ENCODE measurements at places on chromosomes 4 and X. TPM values are rescaled to one million over a fixed set of nuclear protein-coding genes. Genes with fewer than 3 reads are reported as not detected.
A peak's percentile ranks its signal among the peaks of the same experiment; 100 is the strongest.

GRCh38 chr4:137711502-137711901 is 179.2 kb upstream of the PCDH18 start:
- no peak for DNase-seq

DNA sequence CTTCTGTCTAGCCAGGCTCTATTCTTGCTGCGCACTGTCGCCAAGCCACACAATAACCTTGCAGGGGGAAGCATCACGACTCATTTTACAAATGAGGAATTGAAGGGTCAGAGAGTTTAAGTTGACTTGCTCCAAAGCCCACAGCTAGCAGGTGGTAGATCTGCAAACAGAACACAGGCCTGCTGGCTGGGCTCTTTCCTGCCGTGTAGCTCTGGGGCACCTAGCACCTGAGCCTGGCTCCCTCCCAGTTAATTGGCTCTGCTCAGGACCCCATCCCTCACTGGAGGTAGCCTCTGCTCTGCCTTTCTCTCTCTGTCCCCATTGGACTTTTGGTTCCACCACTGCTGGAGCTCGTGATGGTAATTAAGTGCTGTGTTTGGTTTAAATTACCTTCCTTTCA is 98.5 kb downstream of the NSUN7 start:
- DNase-seq: peak; percentile 49

DNA sequence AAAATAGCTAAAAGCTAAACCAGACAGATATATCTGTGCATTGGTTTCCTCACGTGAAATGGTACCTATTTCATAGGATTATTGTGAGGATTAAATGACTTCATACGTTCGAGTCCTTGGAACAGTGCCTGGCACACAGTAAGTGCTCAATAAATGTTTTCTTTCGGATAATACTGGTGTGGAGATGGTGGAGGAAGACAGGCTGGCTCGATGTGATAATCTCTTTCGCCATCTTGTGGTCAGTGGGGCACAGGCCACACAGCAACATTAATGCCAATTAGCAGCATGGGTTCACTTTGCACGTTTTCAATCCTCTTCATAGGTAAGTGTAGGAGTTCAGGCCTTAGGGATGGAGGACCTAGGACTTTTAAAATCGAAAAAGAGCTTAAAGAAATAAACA is 9.3 kb downstream of the PAGE4 start:
- DNase-seq: no peak

- no peak for DNase-seq
Observed at GRCh38 chrX:8279323-8279722, 108.3 kb upstream of the VCX2 start.

- no peak for DNase-seq
Observed at GRCh38 chr4:78938474-78938867, 767 bp downstream of the PAQR3 start.

DNA sequence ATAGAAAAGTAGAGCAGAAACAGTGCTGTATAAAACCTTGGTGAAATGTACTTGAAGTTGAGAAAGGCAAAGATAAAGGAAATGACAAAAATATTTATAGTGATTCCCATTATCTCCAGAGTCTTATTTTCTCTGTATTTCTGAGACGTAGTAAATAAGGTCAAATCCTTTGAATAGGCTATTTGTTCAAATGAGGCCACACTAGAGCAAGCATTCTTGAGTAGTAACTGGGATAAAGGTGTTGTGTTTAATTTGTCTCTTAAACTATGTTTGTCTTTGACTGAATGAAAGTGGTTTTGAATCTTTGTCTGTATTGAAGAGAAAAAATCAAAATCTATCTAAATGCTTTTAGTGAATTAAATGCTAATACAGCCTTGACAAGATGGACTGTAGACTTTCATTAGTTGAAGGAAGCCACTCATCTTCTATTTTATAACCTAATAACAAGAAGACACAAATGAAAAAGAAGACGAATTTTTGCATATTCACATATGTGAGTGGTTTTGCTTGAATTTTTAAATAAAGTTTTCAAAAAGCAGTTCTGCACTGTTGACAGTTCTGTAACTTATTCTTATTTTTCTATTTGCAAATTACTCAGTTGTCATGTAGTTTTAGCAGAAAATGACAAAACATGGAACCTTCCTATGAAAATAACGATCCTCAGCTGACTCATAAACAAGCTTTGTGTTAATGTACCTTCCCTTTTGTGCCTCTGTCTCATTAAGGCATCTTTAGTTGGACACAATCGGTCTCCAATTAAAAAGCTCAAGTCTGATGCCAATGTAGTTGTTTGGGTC is 94.8 kb upstream of the PCDH18 start:
- DNase-seq: no peak

DNA sequence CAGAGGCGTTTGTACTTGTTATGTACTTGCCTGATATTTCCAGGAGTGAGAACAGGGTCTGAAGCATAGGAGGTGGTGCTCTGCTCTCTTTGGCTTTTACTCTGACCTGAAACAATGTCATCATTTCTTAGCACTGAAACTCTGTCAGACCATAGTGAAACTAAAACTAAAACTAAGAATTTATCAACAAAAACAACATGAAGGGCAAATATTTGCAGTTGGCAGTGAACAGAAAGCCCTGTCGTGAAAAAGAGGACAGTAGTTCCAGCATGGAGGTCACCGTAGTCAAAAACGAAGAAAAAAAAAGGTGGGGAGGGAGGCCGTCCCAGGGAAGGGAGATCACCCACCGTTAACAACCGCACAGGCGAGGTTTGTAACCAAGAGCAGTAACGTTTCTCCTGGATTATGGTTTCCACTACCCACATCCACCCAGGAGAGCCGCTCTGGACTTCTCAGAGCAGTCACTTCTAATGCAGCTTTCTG is 97.5 kb downstream of the ANK2 start:
- DNase-seq: no peak

GRCh38 chr4:36835246-36835645 is 409.3 kb upstream of the NWD2 start:
- no peak for DNase-seq

The TREX2 gene
- 0.80 TPM for total RNA-seq

The ZNF280C gene
- 3.3 TPM for total RNA-seq

The ADAMTS3 gene
- 2.1 TPM for total RNA-seq

Measured in mesenteric fat pad (tissue), 1 donor.